ENCODE measurements at places on chromosomes 3 and 15. TPM values are rescaled to one million over a fixed set of nuclear protein-coding genes. Genes with fewer than 3 reads are reported as not detected.

- no peak overlapping the region for H3K27ac ChIP-seq
- H3K4me3 ChIP-seq, result no peak overlapping the region
- H3K36me3 ChIP-seq, result no peaks in the 10 kb centered on the region
- H3K27me3 ChIP-seq, result no peaks in the 10 kb centered on the region
- DNase-seq, result no peak
- H3K4me1 ChIP-seq, result no peaks in the 10 kb centered on the region
Observed at GRCh38 chr3:55676643-55677042, 189.5 kb upstream of the WNT5A start.

The CYP8B1 gene
- total RNA-seq, result not detected

DNA sequence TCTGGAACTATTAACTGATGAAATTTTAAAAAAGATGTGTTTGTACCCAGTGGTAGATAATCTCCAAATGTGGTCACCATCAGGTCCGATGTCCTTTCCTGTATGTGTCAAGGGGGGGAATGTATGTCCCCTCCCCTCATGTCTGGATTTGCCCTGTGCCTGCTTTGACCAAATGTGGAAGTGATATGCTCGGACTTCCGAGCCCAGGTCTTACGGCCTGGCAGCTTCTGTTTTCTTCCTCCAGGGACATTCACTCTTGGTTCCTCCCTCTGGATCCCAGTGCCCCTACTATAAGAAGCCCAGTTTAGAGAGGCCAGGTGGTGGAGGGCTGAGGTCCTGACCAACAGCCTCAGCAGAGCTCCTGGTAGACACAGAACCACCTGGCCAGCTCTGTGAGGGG lies 75.5 kb downstream of the CCR1 start:
- H3K27me3 ChIP-seq, result no peaks in the 10 kb centered on the region
- H3K27ac ChIP-seq, result no peak overlapping the region
- peaks cover 16% of the 10 kb centered on the region for H3K4me1 ChIP-seq
- DNase-seq, result no peak
- H3K4me3 ChIP-seq, result no peak overlapping the region
- no peaks in the 10 kb centered on the region for H3K36me3 ChIP-seq

GRCh38 chr3:155387571-155387970 lies 94.1 kb upstream of the STRIT1 start:
- no peak overlapping the region for H3K4me3 ChIP-seq
- no peaks in the 10 kb centered on the region for H3K36me3 ChIP-seq
- no peak overlapping the region for H3K27ac ChIP-seq
- H3K4me1 ChIP-seq, result no peaks in the 10 kb centered on the region

The IL5RA gene
- 0.12 TPM for total RNA-seq

All from CD4-positive, alpha-beta memory T cell (primary cell).